Erythroblast (primary cell): ENCODE measurements at places on chromosomes 12 and 14.
A peak's percentile ranks its signal among the peaks of the same experiment; 100 is the strongest.

DNA sequence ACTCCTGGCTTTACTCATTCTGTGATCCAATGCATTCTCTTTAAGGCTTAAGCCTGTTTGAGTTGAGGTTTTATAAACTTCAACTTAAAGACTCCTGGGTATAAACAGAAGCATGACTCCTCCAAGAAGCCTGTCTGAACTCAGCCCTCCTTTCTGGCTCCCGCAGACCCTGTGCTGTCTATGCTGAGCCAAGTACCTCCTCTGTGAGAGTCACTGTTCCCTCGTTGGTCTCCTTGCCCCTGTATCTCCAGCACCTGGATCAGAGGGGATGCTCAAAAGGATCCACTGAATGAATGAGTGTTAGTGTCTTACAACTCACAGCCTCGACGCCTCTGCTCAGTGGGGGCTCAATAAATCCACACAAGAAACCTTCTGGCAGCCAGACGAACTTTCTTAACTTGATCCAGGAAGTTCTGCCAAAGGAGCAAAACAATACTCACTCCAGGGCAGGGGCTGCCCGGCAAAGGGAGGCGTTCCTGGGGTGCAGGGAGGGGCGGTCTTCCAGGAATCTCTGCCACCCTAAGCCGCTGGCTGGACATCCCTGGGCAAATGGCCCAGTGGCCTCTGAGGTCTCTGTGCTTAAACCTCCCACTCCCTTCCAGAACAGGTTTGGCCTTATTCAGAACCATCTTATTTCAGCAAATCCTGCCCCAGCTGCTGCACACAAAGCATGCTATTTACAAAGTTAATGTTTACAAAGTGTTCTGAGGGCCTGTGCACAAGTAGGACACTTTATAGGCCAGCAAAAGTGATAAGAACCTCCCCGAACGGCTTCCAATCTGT, 32.9 kb downstream of the MAP1LC3B2 start:
- DNase-seq: no peak

- no peak for DNase-seq
Observed at GRCh38 chr14:65035049-65035448, 48.4 kb downstream of the FNTB start.

GRCh38 chr12:7937833-7938506, 2.0 kb upstream of the SLC2A3 start:
- DNase-seq: peak; percentile 7

GRCh38 chr12:93223440-93224426, 154.0 kb upstream of the NUDT4 start:
- DNase-seq: peak; percentile 27
